ENCODE measurements at places on chromosomes 3 and 15.

GRCh38 chr3:162718697-162719096 is 1222.1 kb downstream of the OTOL1 start:
- DNase-seq, result no peak

DNA sequence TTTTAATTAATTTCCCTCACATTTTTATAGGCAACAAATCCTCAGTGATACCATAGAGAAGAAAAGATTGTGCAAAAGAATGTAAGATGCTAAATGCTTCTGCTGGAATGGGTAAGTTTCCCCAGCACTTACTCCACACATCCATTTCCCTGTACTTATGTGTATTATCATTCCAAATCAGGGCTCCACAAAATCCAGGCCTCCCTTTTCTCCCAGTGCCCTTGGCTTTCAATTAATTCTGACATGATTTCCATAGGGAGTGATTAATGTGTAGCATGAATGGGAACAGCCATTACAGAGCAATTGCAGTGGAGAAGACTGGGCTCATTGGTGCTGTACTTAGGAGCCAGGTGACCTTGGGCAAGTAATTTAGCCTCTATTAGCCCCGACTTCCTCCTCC is 41.3 kb upstream of the UBE2E1 start:
- DNase-seq, result no peak

- no peak for DNase-seq
These were observed 74.1 kb downstream of the SLCO3A1 start for GRCh38 chr15:91927585-91927984.

DNA sequence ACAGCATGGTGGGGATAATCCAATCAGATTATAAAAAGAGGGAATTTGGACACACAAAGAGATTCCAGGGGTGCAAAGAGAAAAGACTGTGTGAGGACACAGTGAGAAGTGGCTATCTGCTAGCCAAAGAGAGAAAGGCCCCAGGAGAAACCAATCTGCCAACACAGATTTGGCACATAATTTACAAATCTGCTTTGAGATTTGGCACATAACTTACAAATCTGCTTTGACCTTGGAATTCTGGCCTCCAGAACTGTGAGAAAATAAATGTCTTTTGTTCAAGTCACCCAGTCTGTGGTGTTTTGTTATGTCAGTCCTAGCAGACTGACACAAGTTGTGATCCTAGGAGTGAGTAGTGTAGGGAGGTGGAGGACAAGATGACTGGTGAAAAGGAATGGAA is 3.5 kb upstream of the TM4SF18 start:
- DNase-seq, result no peak

- DNase-seq, result peak; percentile 24
These were observed 635 bp downstream of the TUBGCP5 start for GRCh38 chr15:23038726-23039142.

GRCh38 chr15:94174399-94174802 is 57.0 kb upstream of the MCTP2 start:
- no peak for DNase-seq

DNA sequence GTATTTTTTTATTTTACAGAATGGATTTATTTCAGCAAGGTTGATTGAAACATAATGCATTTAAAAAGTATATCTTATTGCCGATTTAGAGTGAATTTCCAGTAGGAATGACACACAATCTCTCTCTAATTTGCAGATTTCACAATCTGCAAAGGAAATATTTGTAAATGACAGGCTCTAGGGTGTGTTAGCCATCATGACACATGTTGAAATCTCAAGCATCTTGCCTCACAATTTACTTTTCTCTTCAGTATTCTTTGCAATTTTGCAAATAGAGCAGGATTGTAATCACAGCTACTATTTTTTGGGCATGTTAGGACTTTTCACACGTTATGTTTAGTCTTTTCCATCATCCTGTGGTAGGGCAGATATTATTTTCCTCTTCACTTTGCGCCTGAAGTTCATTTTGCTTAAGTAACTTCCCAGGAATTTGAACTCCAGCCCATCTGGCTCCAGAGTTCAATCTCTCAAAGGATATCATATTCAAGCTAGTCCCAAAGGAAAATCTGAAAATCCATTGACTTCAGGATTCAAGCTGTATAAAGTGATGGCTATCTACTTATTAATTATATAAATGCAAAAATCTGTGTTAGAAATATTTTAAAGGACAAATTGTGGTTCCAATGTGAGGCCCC is 55.4 kb downstream of the ATP13A4 start:
- no peak for DNase-seq

DNA sequence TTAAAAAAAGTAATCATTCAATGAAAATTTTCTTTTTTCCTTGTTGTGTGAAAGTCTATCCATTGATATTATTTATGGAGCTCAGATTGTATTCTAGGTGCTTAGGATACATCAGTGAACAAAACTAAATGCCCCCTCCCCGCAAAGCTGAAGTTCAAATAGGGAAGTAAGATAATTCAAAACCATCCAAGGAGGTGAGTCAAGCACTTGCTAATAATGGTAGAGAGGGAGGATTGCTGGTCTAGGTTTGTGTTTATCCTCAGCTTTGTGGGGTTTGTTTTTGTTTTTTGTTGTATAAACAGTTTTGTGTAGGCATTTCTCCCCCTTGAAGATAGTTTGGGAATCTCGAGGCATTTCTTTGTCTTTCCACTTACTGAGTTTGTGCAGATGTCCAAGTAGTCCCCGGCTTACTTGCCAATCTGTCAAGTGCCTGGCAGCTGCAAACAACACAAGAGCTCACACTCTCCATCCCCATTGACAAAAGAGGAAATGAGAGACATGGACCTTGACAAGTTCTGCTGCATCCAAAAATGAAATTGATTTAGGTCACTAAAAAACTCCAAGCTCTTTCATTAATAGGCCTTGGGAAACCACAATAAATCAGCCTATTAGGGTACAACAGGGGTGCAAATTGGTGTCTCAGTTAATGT is 575.8 kb upstream of the TBL1XR1 start:
- DNase-seq, result no peak

DNA sequence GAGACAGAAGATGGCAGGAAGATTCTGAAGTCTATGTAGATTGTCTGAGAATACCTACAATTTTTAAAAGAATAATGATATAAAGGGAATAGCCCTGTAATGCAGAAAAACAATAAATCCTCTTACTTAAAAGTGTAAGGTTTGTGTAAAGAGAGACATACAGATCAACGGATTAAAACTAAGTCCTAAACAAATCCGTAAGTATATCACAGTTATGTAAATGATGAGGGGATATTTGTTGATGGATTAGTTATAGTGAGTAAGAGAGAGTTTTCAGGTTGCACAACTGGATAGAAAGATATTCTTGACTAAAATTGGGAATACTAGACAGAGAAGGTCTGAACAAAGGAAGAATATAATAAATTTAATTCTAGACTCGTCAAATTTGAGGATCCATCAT is 179.6 kb downstream of the TBC1D5 start:
- DNase-seq, result no peak

DNA sequence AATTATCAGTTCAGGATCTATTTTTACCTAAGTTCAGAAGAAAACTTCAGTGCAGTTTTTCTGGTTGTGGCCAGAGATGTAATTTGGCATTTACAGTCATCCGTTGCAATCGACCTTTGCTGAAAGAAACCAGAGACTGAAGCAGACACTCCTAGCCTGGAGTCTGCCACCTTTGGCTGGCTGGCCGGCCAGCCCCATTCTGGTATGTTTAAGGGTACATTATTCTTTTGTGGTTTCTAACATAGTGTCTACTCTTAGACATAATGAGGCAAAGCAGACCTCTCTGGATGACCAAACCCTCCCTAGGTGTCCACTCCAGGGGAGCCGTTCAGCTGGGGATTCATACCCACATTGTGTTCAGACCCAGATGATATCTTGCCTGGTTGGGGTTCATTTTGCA is 275.9 kb upstream of the TPM1 start:
- no peak for DNase-seq

DNA sequence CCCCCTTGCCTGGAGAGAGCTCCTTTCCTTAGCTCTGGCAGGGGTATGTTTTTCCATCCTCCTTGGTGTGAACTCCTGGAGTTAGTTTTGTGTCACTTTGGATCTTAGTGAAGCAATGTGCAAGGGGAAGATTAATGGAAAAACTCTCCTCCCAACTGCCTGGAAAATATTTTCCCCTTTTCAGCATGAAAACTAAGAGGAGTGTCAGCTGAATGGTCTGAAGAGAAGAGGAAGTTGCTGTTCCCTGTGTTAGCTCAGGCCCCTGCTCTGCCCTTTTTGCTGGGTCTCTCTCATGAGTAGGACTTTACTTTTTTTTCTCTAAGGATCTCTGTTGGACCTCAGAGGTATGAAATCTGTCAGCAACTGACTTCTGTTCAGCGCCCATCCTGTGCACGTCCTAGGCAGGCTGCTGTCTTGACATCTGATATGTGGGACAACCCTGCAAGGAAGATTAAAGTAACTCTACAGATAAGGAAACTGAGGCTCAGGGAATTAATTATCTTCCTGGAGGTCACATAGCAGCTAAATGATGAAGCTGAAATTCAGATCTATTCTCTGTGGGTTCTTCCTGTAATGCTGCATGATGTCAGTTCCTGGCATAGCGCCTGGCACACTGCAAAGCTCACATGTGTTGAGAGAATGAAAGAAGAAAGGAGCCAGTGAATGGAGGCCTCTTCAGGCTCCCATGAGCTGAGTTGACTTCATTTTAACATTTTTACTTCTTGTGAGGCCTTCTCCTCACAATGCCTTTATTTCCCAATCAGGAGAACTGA is 109.7 kb upstream of the GALNT15 start:
- DNase-seq, result peak; percentile 12

- no peak for DNase-seq
These were observed 41.3 kb upstream of the LYZL4 start for GRCh38 chr3:42451546-42452230.

DNA sequence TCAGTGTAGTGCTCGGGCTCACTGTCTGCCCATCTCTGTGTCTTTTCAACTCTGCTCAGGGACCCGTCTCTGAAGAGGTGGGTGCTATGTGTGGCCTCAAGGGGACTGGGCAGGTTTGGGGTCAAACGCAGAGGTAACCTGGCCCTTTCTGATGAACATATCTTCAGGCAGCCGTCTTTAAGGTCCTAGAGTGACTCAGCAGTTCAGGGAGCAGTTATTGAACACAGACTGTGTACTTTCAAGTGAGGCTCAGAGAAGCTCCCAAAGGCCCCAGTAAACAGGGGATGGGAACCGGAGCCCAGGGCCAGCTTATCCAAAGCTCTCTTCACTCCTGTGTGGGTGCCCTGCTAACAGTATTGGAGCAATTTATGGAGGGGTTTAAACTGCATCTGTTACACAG is 73.1 kb downstream of the WDR76 start:
- DNase-seq, result no peak

DNA sequence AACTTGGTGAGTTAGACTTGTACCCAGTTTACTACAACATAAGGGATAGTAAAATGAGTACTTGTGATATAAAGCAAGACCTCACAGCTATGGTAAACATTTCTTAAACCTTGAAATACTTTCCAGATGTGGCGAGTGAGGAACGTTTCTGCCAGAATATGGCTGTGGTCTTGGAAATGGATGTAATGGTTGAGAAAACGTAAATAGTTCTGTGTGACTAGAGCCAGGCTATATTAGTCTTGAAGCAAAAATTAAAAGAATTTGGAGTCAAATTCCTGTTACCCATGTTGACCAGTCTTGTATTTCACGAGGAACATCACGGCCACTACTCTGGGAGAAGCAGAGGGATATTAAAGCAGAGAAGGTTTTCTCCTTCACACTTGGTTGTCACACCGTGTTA is 15.3 kb downstream of the OR4F15 start:
- DNase-seq, result no peak

GRCh38 chr3:169362868-169363267 is 300.6 kb downstream of the MECOM start:
- no peak for DNase-seq

GRCh38 chr15:79265167-79265566 is 17.4 kb upstream of the ANKRD34C start:
- no peak for DNase-seq

DNA sequence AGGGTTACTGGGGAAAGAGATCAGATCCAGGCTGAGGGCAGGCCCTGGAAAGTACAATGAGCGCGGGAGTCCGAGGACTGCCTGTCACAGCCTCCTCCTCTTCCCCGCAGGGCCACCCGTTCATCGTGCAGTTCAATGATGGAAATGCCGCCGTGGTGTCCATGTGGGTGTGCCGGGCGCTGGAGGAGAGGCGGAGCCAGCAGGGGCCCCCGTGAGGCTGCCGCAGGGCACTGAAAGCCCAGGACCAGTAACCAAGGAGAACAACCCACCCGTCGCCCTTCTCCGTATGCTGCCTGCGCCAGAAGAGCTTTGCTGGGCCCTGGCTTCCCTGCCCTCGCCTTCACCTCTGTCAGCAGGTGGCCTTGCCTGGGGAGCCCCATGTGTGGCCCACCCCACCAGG is 18.8 kb upstream of the SKOR1 start:
- no peak for DNase-seq

GRCh38 chr3:185423178-185423577 is 60.2 kb downstream of the MAP3K13 start:
- DNase-seq, result no peak
